Renal pelvis (tissue), 12 donors: ENCODE measurements at places on chromosomes 5 and 9.

DNA sequence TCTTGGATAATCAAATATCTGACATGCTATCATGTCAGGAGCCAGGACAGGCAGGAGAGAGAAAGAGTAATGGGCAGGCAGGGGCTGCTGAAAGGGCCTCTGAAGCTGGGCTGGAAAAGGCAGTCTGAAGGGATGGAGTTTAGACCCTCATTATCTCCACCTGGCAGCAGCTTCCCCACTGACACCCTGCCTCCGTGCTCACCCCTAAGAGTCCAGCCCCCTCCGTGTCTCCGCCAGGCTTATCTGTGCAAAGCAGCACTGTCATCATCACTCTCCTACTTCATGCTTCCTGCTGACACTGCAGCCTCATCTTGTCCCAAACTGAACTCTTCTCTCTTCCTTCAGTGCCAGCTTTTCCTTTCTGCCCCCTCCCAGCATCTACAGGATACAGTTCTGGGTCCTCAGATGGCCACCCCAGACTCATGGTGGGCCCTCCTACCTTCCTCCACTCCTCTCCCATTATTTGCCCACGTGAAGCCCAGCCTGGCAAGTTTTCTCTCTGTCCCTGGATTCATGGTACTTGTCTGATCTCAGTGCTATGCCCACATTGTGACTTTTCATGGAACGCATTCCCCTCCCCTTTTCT, 70.9 kb upstream of the KLF9 start:
- no peak for DNase-seq

- DNase-seq = no peak
These were observed 72.1 kb upstream of the XPA start for GRCh38 chr9:97769208-97769607.

DNA sequence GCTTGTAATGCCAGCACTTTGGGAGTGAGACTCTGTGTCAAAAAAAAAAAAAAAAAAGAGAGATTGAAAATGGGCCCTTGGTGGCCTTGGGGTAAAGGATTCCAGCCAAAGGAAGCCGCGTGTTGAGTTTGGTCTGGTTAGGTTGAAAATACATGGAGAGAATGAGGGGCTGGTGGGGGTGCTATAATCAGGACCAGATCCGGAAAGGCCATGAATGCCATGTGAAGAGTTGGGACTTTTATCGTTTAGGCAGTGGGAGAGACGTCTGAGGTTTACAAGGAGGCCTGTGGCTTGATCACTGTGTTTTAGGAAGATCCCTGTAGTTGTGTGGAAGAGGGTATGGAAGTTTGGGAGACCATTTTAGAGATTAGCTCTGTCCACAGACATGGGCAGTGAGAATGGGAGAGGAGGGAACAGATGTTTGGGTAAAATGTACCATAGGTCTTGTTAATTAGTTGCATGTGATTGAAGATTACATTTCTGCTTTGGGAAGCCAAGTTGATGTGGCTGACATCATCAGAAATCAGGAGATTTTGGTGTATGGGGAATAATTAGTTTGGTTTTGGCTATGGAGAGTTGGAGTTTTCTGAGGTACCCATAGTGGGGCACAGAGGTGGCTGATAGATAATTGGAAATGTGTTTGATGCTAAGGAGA, 3.5 kb downstream of the MSANTD3 start:
- DNase-seq = no peak

DNA sequence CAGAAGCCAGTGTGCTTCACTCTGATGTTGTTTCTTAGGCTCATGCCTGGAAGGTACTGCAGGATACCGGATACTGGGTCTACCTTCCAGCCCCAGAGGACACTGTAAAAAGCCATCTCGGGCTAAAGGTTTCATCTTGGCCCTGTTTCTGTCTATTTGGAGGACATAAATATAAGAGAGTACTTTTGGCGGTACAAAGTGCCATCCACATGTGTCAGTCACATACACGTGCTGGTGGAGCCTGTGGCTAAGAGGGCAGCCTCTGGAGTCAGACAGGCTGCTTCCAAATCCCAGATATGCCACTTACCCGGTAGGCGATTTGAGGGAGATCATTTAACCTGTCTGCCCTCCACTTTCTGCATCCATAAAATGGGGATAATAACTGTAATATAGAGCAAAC, 160.4 kb downstream of the NR3C1 start:
- no peak for DNase-seq

DNA sequence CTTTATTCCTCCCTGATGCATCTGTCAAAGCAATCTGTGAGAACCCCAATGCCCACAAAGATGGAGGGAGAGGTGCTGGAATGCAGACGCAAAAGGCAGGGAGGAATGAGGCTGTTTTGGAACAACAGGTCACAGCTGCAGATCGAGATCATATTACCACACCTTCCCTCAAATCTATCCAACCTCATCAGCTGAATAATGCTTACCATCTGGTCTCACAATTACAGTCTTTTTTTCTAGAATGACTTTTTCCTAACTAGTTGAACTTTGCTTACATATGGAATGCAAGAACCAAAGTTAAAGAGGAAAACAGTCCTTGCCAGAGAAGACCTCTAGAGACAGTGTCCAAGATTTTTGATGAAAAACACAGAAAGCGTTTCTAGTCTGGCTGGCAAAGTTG, 158.1 kb downstream of the LPAR1 start:
- peak; percentile 42 for DNase-seq

DNA sequence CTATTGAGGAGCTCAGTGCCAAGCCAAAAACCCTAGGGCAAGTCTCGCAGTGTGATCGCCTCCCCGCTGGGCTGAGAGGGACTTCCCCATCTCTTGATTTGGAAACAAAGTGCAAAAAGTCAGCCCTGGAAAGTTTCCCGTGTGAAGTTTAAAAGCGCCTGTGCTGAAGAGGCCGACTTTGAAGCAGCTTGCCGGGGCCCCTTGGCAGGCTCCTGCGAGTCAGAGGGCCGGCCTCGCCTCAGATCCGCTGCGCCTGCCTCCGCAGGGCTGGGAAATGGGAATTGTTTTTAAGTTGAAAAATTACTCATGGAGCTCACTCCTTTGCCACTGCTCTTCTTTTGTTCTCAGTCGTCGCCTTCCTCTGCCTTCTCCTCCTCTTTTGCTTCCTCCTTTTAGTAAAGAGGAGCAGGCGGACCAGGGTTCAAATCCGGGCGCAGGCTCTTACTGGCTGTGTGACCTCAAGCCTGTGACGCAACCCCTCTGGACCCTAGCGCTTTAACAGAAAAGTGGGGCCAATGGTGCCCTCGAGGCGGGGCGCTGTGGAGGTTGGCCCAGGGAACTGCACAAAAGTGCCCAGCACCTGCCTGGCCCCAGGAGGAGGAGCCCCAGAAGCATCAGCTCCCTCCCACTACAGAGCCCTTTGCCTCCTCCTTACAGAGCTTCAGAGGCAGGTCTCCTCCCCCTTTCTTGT, 14.7 kb upstream of the LHX2 start:
- no peak for DNase-seq

DNA sequence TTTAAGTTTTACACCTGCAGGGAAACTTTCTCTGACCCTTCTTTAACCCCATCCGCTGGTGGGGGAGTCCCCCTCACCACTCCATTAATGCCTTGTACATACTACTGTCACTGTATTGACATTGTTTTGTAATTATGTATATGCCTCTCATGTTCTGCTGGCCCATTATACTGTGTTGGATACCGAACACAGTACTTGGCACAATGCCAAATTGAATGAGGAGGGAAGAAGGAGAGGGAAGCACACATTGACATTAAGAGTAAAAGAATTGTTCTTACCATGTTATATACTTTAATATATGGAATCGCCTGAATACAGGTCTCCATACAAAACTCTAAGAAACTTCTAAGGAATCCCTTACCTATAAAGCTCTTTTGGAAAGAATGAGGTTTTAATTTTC, 73.6 kb upstream of the GRHPR start:
- DNase-seq = no peak

DNA sequence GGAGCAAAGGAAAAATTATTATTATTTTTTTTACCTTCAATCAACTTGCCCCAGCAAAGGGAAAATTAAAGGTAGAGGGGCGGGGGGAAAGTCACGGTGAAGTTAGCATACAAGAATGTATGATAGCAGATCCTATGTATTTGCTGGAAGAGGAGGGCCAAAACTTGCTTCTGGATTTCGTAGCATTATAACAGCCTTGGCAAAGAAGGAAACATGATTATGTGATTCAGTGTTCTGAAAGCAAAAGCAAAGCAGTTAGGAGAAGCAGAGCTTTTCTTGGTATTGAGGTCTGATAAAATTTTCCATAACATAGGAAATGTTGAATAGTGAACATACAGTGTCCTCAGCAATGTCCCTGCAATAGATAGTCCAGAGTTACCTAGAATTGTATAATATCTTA, 32.4 kb downstream of the MAST4 start:
- DNase-seq = no peak

DNA sequence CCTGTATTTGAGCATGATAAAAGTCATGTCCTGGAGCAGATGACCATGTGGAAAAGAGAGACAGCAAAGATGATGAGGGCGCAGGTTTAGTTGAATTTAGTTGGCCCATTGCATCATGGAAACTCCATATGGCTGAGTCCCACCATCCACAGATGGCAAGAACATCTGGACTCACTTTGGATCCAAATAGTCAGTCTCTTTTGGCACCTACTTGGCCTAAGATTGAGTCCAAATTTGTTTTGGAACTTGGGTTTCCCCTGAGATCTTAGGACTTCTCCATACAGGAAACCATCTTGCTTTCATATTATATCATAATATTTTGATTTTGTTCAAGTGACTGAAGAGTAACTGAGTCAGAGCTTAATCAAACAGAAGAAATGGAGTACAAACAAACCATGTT, 217.5 kb downstream of the DRD1 start:
- DNase-seq = no peak

DNA sequence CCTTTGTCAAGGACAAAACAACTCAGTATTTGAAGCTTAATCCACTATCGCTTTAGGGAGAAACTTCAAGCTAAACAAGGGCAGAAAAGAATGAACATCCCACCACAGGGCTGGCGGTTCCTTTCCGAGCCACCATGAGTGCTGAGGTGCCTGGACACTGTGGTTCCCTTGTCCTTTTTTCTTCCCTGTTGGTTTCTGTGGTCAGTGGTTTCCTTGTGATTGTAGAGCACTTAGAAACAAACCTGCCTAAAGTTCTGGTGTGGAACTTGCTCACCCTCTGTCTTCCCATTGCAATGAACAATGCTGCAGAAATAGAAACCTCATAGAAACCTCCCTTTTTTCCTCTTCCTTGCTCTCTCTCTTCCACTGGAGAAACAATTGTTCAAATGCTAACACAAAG, 79.3 kb upstream of the TBC1D2 start:
- DNase-seq = no peak

DNA sequence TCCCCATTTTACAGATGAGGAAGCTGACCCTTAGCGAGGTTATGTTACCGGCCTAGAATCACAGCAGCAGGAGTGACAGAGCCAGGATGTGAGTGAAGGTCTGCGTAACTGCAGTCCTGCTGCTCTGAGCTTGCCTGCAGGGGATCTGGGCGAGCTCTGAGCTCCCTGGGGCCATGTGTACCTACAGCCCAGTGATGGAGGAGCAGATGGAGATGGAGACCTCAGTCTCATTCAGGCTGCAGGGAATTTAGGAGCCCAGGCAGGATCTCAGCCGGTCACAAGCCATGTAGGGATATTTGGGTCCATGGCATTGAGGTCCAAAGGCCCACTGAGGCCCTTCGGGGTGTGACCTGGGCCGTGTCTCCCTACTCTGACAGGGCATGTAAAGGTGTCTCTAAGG, 170.6 kb downstream of the CACNA1B start:
- no peak for DNase-seq

DNA sequence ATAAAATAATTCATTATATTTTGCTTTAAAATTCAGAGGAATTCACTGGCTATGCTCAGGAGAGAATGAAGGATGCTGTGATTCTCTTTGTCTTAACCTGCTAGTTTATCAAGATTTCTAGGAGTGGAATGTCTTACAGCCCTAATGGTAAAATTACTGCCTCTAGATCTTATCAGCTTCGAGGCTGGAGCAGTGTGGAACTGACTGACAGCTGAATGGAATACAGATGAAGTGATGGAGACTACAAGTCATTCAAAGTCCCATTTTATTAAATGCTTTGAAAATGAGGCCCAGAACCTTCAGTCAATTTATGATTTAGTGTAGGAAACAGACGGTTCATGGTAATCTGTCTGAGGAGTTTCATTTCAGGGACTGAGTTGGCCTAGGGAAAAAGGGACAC, 202.1 kb downstream of the RFX3 start:
- DNase-seq = no peak

DNA sequence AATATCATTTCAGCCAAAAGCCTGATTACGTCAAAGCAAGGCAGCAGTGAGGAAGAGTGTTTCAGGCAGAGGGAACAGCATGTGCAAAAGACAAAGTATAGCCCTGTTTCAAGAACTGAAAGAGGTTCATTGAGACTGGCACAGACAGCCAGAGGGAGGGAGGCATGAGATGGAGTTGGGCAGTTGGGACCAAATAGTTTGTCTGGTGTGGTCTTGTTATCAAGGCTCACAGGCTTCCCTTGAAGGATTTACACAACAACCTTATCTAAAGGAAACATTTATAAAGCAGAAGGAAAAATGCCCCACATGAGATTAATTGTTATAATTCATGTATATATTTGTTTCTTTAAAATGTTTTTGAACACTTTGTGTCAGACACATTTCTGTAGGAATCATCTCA, 253.3 kb downstream of the DMAC1 start:
- no peak for DNase-seq

DNA sequence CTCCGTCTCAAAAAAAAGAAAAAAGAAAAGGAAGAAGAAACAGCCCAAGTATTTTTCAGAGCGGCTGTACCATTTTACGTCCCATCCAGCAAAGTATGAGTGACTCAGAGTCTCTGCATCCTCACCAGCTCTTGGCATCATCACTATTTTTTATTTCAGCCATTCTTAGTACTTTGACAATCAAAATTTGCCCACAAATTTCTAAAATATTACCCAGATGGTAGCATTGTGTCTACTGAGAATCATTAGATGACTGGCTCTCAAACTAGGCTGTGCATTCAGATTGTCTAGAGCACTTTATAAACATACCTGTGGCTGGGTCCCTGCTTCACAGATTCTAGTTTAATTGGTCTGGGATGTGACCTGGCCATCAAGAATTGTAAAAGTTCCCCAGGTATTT, 21.6 kb upstream of the MELK start:
- DNase-seq = no peak

DNA sequence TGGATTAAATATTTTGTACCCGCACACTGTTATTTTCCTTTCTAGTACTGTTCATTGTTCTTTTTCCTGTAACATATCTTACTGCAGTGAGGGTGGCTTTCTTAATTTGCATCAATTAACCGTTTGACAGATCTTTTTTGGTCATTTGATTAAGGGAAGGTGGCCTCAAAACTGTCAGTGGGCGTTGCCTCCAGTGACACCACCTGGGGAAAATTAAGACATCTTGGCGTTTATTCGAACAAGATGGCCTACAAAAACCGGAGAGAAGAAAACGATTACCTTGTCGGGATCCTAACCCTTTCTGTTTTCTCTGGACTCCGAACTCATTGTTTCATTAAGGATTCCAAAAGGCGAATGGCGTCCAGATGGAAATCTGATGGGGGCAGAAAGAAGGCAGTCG, 2.0 kb downstream of the BASP1 start:
- DNase-seq = no peak

GRCh38 chr5:95644351-95645042, 2.1 kb upstream of the RFESD start:
- peak; percentile 36 for DNase-seq
